Activated CD4-positive, alpha-beta T cell treated with anti-CD3 and anti-CD28 coated beads, Interleukin-2, amount 10 ng/mL, durations not matched to agents 24 days and 14 days (primary cell): ENCODE measurements at places on chromosomes 6 and 20. TPM values are rescaled to one million over a fixed set of nuclear protein-coding genes. Genes with fewer than 3 reads are reported as not detected.
A peak's percentile ranks its signal among the peaks of the same experiment; 100 is the strongest.

The BPI gene
- total RNA-seq, result not detected in 2 replicates

DNA sequence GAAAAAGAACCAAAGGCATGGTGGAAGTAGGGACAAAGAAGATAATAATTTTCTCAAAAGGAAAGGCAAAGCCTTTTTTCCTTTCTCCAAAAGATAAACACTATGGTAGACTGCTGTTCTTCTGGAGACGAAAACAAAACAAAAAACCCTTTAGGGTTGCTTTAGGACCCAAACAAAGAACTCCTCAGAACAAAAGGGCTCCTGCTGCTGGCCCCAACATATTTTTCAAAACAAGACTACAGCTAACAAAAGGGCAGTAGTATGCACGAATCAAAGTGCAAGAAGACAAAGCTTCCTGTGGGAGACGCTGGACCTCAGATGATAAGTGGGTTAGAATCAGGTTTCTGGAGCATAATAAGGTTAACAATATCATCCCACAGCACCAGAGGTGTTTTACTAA is 15.8 kb downstream of the NCOA5 start:
- peaks cover 23% of the 10 kb centered on the region for H3K36me3 ChIP-seq
- no peaks in the 10 kb centered on the region for H3K27me3 ChIP-seq
- H3K27ac ChIP-seq, result no peak overlapping the region

DNA sequence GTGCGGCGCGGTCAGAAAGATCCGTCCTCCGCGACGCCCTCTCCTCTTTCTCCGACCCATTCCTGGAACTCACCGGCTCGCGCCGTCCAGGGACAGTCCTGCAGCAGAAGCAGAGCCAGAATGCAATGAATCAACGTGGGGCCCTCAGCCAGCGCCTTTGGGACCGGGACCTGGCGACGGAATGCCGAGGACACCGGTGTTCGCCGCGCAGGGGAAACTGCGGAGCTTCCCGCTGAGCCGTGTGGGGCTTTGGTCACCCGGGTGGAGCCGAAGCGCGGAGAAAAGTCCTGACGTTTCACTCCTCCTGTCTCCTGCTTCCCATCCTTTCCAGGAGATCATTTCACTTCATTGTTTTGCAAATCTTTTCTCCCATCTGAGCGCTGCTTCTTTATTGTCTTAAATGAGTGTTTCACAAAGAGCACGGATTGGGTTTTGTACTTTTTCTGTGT is 26.5 kb downstream of the ULBP1 start:
- peak overlapping the region; percentile 54 for H3K27ac ChIP-seq
- peaks cover 9% of the 10 kb centered on the region for H3K36me3 ChIP-seq
- peaks cover 93% of the 10 kb centered on the region for H3K27me3 ChIP-seq
- no peak for DNase-seq

- DNase-seq, result no peak
- no peaks in the 10 kb centered on the region for H3K36me3 ChIP-seq
- no peaks in the 10 kb centered on the region for H3K4me1 ChIP-seq
- H3K27ac ChIP-seq, result no peak overlapping the region
- no peaks in the 10 kb centered on the region for H3K27me3 ChIP-seq
- H3K4me3 ChIP-seq, result no peak overlapping the region
These were observed 557.6 kb upstream of the MARCKS start for GRCh38 chr6:113299531-113299930.

The NMBR gene
- total RNA-seq, result not detected in 2 replicates
